ENCODE measurements at places on chromosomes 13 and 19. TPM values are rescaled to one million over a fixed set of nuclear protein-coding genes. Genes with fewer than 3 reads are reported as not detected.
A peak's percentile ranks its signal among the peaks of the same experiment; 100 is the strongest.

- DNase-seq: no peak
These were observed 80.7 kb downstream of the RNASEH2B start for GRCh38 chr13:50990065-50990817.

The CASP14 gene
- 0.39 TPM for total RNA-seq

- DNase-seq: peak; percentile 19
These were observed 102.6 kb downstream of the LRCH1 start for GRCh38 chr13:46655377-46656180.

DNA sequence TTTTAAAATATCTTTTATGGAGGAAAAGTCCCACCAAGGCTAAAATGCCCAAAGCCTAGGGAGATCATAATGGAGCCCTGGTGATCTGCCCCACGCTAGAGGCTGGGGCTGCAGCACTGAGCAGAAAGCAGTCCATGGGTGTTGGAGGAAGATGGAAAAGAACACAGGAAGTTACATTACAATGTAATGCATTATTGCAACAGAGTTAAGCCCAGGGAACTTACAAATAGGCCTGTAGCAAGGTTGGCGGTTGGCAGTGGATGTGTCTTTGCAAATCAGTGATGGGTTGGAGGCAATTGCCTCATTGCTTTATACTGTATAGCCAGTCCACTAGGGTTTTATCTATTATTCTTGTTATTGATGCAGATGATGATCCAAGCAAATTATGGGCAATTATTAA is 399.9 kb downstream of the NDFIP2 start:
- no peak for DNase-seq

GRCh38 chr13:109983447-109983846 is 197.1 kb upstream of the IRS2 start:
- DNase-seq: no peak

DNA sequence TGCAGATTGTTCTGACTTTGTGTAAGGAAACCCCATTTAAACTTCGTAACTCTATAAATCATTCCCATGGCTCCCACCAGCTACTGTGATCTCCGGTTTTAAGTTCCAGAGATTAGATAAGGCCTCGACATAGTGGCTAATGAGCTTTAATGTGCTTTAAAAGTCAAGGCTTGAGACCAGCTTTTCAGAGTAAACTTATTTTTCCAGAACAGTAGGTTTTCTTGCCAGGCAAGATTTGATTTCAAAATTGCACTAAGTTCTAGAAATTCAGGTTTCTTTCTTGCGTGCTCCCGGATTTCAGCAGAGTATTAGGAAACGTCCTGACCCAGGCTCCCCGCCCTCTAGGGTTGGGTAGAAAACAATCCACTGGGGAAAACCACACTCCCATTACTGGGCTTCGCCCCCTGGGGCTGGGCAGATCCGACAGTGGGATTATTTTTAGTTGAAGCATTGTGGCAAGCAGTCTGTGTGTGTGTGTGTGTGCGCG is 43.3 kb downstream of the CRYL1 start:
- peak; percentile 46 for DNase-seq

- peak; percentile 81 for DNase-seq
These were observed 1.9 kb downstream of the GNG8 start for GRCh38 chr19:46634045-46634655.

The ZNF763 gene
- 1.1 TPM for total RNA-seq

GRCh38 chr13:50948601-50949000 is 39.0 kb downstream of the RNASEH2B start:
- no peak for DNase-seq

DNA sequence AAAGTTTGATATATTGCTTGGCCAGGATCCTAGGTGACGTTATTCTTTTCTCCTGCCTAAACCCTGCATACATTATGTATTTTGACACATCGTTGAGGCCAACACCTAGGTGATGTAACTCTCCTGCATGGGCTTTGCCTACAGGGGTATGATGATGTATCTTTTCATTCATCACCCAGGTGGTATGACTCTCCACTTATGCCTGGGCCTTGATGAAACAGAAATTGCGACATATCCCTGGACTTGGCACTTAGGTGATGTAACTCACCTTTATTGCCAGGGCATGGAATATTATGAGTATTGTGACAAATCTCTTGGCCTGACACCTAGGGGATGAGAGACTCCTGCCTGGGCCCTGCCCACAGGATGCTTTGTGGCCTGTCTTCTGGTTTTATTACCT is 18.5 kb upstream of the ZNF681 start:
- DNase-seq: no peak

GRCh38 chr13:29108068-29108786 is 288.1 kb downstream of the MTUS2 start:
- no peak for DNase-seq

GRCh38 chr13:92739306-92739818 is 487.2 kb upstream of the GPC6 start:
- DNase-seq: no peak

DNA sequence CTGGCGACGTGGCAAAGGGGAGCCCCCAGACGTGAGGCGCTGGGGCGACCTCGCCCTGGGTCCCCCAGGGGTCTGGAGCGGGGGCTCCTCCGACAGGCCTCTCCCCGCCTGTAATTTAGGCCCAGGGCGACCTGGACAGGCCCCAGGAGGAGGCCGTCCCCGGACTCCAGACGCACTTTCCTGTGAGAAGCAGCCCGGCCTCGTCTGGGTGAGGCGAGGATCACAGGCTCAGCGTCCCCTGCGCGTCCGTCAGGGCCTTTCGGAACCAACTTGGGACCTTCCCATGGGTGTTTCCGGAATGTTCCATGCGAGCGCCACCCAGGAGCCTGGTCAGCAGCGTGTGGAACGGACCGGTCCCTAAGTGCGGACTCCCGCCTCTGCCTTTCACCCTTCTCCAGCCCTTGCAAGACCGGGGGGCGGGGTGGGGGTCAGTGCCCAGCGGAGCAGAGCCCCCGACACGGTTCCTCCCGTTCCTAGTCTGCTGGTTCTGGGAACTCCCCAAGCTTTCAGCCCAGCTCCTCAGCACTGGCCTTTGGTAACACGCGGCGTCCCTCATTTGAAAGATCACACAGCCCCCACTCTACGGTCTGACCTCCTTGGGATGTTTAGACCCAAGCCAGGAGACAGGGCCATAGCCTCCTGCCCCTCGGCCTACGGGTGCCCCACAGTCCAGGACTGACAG is 1.1 kb upstream of the GRTP1 start:
- DNase-seq: no peak

The PLVAP gene
- total RNA-seq: not detected

The HPN gene
- not detected for total RNA-seq

The ZNF665 gene
- total RNA-seq: 3.6 TPM

- DNase-seq: no peak
These were observed 61.5 kb downstream of the COL4A1 start for GRCh38 chr13:110245416-110245899.

- DNase-seq: no peak
These were observed 16.4 kb upstream of the ZNF331 start for GRCh38 chr19:53521373-53522202.

The SOX21 gene
- total RNA-seq: not detected

- DNase-seq: no peak
These were observed 332.2 kb upstream of the GPC6 start for GRCh38 chr13:92894447-92894846.

The OR7A5 gene
- not detected for total RNA-seq

GRCh38 chr13:109480011-109480955 is 306.1 kb downstream of the IRS2 start:
- DNase-seq: no peak

GRCh38 chr19:22503524-22503923 is 81.4 kb upstream of the ZNF98 start:
- no peak for DNase-seq

DNA sequence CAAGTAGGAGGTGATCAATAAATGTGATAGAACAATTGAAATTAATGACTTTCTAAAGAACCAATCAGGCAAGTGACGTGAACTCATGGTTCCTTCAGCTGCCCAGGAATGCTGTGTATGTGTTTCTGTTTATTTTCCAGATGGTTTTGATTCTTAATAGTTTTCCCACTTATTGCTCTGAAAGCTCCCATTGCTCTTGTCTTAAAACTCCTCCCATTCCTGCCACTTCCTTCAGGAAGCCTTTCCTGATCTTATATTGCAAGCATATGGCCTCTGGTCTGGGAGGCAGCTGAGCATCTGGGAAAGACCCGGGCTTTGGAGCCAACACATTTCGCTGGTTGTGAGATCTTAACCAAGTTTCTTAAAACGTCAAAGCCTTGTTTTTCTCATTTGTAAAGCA is 17.1 kb upstream of the LATS2 start:
- DNase-seq: no peak

GRCh38 chr13:22031702-22032286 is 360.9 kb downstream of the FGF9 start:
- DNase-seq: no peak

GRCh38 chr19:38891771-38892170 is 7.6 kb downstream of the SIRT2 start:
- no peak for DNase-seq

GRCh38 chr13:42532561-42533335 is 41.2 kb upstream of the TNFSF11 start:
- no peak for DNase-seq

- no peak for DNase-seq
These were observed 37.0 kb upstream of the PCDH9 start for GRCh38 chr13:67267136-67267535.

- no peak for DNase-seq
These were observed 319.3 kb downstream of the RFC3 start for GRCh38 chr13:34137200-34137599.

The MYO1F gene
- 0.36 TPM for total RNA-seq

- no peak for DNase-seq
These were observed 24.4 kb downstream of the MPND start for GRCh38 chr19:4367781-4368127.

GRCh38 chr19:44874317-44874716 is 16.7 kb upstream of the TOMM40 start:
- DNase-seq: no peak

GRCh38 chr13:85366759-85367417 is 432.3 kb downstream of the SLITRK6 start:
- DNase-seq: peak; percentile 19

DNA sequence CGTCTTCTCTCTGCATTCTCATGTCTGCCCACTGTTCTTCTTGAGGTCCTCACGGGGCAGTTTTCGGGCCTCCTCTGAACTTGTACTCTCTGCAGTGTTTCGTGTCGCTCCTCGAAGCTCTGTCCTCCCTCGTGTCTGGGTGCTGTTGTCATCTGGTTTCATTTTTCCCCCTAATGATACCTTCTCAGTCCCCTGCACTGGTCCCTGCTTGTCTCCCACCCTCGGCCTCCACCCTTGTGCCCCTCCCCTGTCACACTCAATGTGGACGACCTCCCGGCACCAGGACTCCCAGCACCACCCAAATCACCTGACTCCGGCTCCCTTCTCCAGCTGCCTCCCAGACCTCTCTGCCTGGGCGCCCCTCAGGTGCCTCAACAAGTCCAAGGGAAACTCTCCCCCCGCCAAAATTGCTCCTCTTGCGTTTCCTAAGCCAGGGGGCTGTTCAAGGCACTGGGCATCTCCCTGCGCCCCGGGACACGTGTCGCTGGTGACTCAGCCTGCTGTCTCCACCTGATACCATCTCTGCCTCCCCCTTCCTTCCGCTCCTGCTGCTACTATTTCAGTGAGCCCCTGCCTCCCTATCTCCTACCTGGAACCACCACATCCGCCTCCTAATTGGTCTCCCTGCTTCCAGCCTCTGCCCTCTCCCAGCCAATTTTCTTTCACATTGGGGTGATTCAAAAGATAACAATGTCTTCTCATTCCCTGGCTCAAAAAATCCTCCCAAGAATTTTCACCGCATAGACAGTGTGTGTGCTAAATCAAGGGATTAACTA is 49.5 kb downstream of the RFX2 start:
- peak; percentile 39 for DNase-seq

DNA sequence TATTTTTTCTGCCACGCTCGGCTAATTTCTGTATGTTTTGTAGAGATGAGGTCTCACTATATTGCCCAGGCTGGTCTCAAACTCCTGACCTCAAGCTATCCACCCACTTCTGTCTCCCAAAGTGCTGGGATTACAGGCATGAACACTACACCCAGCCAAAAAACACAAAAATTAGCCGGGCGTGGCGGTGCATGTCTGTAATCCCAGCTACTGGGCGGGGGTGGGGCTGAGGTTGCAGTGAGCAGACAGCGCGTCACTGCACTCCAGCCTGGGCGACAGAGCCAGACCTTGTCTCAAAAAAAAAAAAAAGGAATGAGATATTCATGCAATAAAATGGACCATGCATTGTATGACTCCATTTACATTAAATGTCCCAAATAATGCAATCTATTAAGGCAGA is 32.2 kb downstream of the VASP start:
- no peak for DNase-seq

- DNase-seq: peak; percentile 77
These were observed 24.7 kb upstream of the GPR183 start for GRCh38 chr13:99331881-99332293.

The ZNF607 gene
- 2.8 TPM for total RNA-seq

GRCh38 chr13:69595181-69595580 is 512.4 kb upstream of the ATXN8OS start:
- DNase-seq: no peak

GRCh38 chr19:55488986-55489710 is 912 bp downstream of the SSC5D start:
- DNase-seq: no peak

DNA sequence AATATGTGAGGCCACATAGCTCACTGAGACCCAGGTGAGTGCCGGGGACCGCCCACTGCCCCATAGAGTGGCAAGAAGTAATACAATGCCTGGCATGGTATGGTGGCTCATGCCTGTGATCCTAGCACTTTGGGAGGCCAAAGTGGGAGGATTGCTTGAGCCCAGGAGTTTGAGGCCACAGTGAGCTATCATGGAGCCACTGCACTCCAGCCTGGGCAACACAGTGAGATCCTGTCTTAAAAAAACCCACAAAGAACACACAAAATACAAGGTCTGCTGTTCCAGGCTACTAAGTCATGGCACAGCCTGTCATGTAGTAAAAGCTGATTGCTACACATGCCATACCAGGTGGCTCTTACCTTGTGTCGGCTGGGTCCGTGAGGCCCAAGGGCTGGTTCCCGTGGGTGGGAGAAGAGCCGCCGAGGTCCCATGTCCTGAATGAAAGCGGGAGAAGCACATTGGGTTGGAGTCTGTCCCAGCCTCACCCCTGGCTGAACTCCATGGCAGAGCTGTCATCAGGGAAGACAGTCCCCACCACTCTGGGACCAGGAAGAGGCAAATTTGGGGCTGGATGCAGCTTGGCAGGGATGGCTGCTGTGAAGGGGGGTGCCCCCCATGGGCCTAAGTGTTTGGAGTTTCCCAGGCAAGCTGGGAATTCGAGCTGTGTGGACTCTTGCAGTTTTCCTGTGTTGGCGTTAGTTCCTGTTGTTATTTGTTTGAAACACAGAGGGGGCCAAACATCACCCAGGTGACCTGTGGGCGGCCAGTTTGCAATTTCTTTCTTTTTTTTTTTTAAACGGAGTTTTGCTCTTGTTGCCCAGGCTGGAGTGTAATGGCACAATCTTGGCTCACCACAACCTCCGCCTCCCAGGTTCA is 3.2 kb upstream of the FDX2 start:
- DNase-seq: no peak

DNA sequence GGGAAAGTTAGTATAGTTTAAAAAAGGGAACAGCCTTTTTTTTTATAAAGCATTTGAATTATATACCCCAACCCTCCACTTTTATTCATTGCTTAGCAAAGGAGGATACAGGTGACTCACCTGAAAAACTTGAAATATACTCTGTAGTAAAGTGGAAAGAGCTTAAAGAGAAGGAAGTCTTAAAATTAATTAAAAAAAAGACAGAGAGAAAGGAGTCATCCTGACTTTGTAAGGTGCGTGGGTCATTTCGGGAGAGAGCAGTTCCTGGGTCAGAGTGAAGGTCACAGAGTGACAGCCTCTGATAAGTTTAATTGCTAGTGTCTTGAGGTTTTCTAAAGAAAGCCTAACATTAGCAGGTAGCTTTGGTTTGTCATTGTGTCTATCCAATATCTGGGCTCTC is 310.3 kb downstream of the KLF5 start:
- no peak for DNase-seq

The KLF1 gene
- not detected for total RNA-seq
